ENCODE measurements at places on chromosomes 5 and 9.

DNA sequence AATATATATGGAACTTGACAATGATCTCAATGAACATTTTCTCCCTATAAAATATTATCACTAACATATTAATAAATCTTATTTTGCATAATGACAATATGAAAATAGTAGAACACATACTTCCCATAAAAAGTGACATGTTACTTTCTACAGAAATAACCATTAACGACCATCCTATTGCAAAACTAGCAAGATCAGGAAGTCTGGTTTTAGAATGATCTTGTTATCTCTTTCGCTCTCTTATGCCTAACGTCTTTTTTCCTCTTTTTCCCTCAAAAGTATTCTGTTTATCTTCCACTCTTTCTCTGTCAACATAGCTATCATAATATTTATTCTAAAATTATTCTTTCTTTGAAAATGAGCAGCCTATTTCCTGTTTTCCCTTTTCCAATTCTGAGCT is 21.6 kb upstream of the C5orf46 start:
- no peak for DNase-seq

GRCh38 chr9:96413302-96414221 is 4.6 kb downstream of the ZNF367 start:
- no peak for DNase-seq

DNA sequence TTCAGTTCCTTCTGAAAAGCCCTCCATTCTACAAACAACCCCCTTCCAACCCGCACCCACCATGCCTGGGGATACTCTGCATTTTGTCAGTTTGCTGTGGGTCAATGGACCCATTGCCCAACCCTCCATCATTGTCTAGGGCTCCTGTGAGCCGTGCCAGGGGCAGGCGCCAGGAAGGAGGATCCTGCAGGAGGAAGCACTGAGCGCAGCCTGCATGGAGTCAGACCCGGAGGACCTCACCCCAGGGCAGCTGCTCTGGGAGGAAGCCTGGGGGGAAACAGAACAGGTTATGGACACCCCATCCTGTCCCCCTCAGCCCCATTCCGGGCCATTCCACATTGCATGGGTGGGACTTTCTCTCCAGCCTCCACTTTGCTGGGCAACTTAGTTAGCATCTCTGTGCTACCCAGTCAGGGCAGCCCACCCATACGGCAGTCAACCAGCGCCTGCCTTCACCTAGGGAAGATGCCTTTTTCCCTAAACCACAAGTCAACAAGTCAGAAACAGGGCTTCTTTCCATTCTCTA is 48.6 kb upstream of the VDAC1 start:
- no peak for DNase-seq

GRCh38 chr9:76985581-76985980 is 33.9 kb upstream of the FOXB2 start:
- no peak for DNase-seq

DNA sequence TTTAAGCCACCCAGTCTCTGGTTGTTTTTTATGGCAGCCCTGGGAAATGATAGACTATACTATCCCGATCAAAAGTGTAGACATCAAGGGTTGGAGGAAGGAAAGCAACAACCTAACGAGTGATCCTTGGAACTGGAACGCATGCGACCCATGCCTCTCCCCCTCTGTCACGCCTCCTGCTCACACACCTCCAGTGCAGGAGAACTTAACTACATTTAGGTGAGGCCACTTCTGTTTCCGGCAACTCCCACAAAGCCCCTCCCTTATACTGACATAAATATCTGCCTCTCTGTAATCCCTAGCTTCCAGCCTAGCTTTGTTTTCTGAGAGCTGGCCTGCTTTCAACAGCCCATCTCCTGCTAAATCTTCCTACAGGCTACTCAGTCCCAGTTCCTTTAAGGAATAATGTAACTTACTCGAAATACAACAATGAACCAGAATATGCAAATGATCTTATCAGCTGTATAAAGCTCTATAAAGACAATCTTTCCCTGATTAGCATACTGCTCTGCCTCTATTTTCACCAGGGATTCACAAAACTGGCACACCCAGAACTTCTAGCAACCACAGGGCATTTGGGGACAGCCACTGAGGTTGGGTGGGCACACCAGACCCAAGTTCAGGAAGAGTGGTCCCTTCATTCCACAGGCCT is 73.9 kb downstream of the GABBR2 start:
- DNase-seq, result no peak

GRCh38 chr9:14888272-14888671 is 22.0 kb downstream of the FREM1 start:
- no peak for DNase-seq

GRCh38 chr5:141515946-141516671 is 27.2 kb downstream of the PCDHGC5 start:
- no peak for DNase-seq

DNA sequence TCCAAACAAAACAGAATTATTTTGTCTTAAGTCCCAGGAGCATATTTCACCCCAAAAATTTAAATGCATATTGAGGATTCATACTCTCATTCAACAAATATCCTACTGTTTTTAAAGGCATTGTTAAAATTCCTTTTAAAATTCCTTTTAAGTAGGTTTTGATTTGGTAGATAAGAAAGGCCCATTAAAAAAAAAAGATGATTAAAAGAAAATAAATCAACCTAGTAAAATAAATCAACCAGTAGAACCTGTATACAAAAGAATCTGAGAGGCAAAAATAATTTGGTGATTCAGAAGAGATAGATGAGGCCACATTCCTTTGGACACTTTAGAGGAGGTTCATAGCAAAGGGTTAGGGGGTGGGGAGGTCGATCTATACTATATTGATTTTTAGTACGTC is 585.3 kb upstream of the TLE4 start:
- no peak for DNase-seq

GRCh38 chr5:56175488-56175887 is 57.6 kb downstream of the ANKRD55 start:
- DNase-seq, result no peak
